ENCODE measurements at places on chromosomes 16 and 17.

DNA sequence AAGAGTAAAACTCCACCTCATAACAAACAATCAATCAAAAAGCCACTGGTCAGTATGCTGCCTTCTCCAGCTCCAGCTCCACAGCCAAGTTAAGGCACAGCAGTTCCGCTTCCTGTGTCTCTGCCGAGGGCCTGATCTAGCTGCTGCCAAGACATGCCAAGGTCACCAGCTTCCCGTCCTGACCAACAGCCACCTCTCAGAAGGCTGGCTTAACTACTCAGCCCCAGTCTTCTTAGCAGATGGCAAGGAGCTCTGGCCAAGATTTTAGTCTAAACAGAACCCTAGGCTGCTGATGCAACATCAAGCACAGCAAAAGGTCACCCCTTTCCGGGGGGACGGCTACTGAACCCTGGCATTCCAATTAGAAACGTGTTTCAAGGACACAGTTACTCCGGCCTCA, 17.7 kb upstream of the MNT start:
- no peak for DNase-seq

GRCh38 chr16:66751053-66751302, 431 bp downstream of the DYNC1LI2 start:
- DNase-seq, result no peak

GRCh38 chr16:10971560-10971961, 27.2 kb downstream of the CLEC16A start:
- DNase-seq, result no peak

DNA sequence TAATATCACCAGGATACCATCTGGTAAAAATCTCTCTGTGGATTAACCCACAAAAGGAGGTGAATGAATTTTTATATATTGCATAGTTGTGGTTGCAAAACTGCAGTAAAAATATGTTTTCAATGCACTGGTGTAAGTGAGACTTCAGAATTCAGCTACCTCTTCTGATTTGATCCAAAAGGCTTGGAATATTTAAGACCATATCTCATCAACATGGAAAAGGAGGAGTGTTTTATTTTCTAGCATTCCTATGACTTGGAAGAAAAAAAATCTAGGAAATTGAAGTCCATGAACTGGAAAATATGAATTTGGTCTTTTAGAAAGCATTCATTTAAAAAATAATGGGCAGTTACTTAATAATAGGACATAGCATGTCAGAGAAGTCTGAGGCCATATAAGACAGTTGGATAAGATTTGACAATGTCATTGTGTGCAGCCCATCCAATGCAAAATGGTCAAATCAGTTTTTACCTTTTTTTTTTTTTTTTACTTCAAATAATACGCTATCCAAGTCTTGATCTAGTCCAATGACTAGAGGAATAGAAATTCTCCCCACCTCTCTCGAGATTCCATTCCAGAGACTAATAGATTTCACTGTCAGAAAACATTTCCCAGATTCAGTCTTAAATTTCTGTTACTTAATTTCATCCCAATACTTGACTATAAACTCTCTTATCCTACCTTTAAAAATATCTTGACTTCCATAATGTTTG, 364.9 kb upstream of the PMFBP1 start:
- DNase-seq, result no peak

GRCh38 chr17:74150428-74151025, 53.0 kb upstream of the RPL38 start:
- DNase-seq, result no peak

DNA sequence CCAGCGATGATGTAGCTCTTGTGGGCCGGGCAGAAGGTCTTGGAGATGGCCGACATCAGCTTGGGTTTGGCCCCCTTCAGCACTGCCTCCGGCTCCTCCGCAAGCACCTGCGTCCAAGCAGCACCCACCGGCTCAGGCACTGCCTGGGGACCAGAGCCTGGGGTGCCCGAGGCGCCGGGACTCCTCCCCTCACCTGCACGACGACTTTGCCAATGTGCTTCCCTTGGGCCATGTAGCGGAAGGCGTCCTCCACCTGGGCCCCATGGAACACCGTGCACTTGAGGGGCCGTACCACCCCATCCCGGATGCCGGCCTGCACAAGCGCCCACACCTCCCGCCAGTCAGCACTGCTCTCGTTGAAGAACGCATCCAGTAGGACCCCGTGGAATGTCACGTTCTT, 15.0 kb downstream of the FASN start:
- no peak for DNase-seq

DNA sequence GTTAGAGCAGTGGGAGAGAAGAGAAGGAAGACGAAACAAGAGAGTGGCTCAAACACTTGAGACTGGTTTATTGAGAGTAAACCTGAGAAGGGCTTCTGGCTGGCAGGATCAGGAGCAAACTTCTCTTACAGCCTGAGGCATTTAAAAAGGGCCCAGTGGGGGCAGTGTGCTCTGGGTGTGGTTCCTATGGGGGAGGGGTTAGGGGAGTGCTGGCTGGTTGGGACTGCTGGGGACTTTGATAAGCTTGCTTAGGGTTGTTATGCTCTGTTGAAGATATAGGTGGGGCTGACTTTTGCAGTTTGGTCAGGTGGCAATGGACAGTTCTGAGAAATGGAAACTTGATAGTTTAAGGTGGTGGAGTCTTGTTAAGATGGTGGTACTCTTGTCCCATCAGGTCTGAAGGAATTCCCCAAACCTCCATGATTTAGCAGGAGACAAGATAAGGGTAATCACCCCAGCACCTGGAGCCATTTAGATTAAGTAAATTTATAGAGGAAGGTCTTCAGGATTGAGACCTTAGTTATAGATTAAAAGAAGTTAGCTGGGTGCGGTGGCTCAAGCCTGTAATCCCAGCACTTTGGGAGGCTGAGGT, 79.3 kb downstream of the EMP2 start:
- no peak for DNase-seq

DNA sequence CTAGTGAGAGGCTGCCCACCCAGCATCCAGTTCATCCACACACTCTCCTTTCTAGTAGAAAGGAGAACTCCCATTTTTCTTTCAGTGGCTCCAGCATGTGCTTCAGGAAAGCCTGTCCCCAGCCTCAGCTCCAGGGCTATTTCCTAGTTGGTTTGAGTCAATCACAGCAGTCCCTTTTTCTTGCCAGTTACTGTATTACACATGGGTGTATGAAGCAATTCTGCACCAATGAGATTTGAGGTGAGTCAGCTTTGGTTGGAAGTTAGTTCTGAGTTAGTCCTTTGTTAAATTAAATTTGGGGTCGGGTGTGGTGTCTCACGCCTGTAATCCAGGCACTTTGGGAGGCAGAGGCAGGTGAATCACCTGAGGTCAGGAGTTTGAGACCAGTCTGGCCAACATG, 24.8 kb downstream of the RAD51D start:
- no peak for DNase-seq

DNA sequence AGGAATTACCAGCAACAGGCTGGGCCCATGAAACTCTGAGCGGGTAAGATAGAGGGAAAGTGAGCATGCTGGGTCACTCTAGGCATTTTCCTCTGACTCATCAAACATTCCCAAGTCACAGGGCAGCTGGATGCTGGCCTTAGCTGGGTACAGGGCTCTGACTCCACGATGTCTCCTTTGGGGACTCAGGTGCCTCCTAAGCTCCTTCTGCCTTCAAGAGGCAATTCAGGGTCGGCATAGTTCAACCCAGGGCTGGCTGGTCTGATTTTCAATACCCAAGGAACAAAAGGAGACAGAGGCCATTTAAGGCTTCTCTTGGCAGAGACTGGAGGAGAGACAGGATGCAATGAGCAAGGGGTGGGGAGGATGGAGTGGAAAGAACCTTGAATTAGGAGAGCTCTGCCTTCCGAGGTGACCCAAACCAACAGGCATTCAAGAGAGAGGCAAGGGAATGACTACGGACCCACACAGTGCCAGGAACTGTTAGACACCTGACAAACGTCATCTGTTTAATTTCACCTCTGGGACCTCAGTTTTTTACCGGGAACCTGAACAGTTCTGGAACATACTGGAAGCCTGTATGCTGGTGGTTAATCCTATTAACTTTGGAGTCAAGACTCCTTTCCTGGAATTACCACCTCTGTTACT, 910 bp downstream of the WBP2 start:
- no peak for DNase-seq

DNA sequence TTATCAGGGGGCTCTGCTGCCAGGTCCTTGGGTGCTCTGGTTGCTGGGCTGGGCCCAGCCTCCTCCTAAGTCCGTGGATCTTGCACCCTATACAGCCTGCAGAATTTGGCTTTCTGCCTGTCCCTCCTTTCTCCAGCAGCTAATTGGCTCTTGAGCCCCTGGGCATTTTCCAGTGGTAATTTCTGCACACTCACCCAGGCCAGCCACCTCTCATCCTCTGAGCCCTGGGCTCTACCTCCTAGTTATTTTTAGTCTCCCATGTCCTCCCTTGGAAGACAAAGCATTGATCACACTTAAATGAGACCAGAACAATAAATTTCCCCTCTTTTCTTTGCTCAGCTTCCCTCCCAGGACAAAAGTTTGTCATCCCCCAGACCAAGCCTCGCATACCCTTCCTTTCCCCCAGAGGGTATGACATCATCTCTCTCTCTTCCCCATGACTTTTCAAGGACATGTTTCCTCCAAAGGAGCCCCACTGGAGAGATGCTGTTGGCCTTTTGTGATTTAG, 38.1 kb downstream of the C17orf75 start:
- DNase-seq, result no peak

- no peak for DNase-seq
These were observed 9.7 kb upstream of the CLEC18A start for GRCh38 chr16:69941251-69942098.

- DNase-seq, result no peak
These were observed 1.5 kb downstream of the FGF11 start for GRCh38 chr17:7440834-7441195.

DNA sequence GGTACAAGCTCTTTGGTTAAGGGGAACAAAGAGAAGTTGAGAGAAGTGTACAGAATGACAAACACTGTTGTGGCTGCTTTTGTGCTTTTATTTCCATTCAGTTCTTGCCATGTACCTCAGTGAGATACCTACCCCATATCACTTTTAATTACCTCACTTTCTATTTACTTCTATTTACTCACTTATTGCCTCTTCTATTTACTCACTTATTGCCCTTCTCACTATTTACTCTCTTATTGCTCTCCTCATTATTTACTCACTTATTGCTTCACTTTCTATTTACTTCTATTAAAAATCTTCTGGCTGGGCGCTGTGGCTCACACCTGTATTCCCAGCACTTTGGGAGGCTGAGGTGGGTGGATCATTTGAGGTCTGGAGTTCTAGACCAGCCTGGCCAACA, 41.9 kb downstream of the MBTD1 start:
- DNase-seq, result no peak

- no peak for DNase-seq
These were observed 27.7 kb upstream of the SBK1 start for GRCh38 chr16:28264656-28265055.

DNA sequence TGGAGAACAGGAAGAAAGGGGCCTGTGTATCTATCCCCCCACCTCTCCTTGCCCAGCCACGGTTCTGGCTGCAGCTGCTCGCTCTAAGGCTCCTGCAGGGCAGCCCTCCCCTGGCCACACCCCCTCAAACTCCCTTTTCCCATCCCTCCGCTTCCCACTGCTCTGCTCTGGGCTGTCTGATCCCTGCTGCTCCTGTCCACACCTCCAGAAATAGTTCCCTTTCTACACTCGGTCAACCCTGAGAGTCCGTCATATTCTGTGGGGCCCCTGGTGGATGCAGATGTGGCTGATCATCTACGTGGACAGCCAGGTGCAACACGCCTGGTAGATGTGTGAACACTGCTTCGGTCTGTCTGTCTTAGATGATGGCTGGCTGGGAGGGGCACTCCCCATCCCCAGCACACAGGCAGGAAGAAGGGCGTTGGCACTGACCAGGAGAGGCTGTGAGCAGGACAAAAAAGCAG, 19.3 kb upstream of the KRT19 start:
- no peak for DNase-seq

- DNase-seq, result no peak
These were observed 394 bp upstream of the CPD start for GRCh38 chr17:30378241-30378824.

DNA sequence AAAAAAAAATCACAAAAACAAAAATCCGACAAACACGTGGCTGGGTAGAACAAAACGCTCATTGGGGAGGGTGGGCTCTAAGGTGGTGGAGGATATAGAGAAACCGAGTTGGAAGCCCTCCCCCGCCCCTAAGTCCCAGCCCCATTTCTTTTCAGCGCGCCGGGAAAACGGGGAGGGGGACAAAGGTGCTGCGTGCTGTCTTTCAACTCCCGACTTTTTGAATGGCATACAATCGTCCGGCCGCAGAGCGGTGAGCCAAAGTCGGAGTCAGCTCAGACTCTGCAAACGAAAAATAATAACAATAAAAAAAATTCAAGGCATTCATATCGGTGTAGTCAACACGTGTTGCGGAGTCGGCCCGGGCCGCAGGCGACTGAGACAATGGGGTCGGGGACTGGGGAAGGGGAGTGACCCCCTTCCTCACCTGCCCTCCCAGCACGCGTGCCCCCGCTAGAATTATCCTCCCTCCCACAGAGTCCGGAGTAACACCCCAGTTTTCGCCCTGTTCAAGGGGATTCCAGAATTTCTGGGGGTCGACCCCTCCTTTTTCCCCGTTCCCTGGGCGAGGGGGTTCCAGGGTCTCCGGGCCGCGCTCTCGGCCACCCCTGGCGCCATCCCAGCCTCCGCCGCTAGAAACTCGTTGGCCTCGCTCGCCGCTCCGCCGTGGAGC, 1.7 kb upstream of the IGF2BP1 start:
- no peak for DNase-seq

DNA sequence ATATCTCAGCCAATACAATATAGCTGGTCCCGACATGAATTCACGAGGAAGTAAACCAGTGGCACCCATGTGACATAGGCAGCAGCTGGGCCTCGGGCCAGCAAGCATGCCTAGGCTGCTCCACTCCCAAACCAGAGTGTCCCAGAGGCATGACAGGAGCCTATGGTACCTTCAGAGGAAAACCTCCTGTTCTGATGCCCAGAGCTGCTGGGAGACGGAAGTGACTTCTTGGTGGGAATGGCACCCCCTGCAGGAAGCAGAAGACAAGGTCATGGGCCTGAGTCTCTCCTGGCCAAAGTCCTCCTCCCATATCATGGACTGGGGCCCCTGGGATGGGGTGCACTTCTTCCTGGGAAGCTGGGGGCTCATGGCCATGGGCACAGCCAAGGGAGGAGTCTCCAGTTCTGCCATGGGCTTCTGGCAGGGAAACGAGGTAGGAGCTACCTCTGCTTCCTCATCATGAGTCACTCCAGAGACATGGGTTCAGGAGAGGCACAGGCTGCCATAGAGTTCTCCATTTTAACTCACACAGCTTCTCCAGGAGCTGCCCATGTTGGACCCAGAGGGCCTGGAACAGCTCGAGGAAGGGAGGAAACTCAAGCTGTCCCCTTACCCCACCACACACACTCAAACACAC, 13.4 kb downstream of the FBF1 start:
- DNase-seq, result no peak

DNA sequence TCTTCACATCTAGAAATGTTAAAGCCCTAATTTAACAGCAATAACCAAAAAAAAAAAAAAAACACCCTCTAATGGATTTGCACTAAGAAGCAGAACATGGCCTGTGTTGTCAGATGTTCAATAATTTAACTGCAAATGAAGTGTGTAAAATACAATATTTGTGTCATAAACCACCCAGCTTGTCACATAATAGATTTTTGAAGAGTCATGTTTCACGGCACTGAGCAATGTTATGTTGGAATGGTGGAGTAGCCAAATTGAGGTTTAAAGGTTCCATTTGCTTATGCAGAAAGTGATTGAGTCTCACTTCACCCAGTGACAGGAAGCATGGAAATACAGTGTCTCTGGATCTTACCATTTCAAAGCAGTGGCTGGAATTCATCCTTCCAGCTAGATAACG, 173.2 kb upstream of the XYLT1 start:
- no peak for DNase-seq

GRCh38 chr16:57646388-57647039, 18.1 kb downstream of the ADGRG1 start:
- DNase-seq, result no peak

- no peak for DNase-seq
These were observed 347.2 kb upstream of the XYLT1 start for GRCh38 chr16:17817943-17818342.

Measured in esophagus squamous epithelium (tissue), 5 donors.